CD4-positive, alpha-beta T cell treated with Interleukin-6 at 100 ng/mL for 8 hours (primary cell): ENCODE measurements at places on chromosomes 5 and 9.
A peak's percentile ranks its signal among the peaks of the same experiment; 100 is the strongest.

DNA sequence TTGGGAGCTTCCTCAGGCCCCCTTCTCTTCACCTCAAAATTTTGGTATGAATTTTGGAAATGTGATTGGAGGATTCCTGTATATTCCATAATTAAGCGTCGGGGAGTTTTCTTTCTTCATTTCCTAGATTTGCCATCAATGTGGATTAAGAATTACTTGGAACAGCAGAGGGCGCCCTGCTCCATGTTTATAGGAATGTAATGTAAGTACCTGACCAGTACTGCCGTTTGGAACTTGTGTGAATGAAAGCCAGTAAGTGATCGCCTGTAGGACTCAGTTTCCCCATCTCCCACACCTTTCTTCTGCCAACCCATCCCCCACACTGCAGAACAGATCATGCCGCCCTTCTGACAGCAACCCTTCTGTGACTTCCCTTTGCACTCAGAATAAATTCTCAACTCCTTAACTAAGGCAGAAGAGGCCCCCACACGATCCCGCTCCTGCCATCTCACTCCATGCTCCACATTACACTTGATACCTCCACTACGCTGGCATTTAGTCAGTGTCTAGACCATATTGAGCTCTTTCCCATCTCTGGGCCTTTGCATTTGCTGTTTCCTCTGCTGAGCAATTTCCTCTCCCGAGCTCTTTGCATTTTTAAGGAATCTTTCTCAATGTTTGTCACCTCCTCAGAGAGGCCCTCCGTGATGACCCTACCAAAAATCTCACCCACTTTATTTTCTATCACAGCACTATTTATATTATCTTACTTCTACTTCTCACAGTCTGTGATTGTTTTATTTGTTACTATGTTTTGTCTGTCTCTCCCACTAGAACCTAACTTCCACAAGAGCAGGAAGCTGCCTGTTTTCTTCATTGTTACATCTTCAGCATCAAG, 79.5 kb upstream of the HTR4 start:
- DNase-seq: peak; percentile 60

- no peak for DNase-seq
Measured at GRCh38 chr9:90805006-90805996, 3.7 kb downstream of the SYK start.

DNA sequence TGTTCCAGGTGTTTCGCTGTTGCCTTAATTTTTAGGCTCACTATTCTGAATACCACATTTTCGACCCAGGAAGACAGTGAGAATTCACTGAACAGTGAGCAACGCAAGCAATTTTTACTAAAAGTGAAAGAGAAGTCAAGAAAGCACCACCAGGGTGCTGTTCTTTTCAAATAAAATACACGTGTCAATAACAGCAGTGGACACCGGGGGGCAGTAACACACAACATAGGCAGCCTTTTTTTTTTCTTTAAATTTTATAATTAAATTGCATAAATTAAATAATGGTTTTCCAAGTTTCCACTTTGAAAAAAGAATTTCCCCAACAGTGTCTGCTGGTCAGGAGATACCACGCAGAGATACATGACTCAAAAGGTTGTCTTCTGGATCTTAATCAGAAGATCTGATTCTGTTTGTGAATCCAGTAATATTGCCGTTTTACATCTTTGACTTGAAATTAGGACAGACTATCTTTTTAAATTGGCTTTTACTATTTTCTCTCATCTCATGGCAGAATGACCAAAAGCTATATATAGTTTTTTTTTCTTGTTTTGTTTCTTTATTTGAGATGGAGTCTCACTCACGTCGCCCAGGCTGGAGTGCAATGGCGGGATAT, 47.1 kb upstream of the SH3GL2 start:
- DNase-seq: no peak

GRCh38 chr9:100619665-100620064, 41.8 kb downstream of the CAVIN4 start:
- DNase-seq: no peak

DNA sequence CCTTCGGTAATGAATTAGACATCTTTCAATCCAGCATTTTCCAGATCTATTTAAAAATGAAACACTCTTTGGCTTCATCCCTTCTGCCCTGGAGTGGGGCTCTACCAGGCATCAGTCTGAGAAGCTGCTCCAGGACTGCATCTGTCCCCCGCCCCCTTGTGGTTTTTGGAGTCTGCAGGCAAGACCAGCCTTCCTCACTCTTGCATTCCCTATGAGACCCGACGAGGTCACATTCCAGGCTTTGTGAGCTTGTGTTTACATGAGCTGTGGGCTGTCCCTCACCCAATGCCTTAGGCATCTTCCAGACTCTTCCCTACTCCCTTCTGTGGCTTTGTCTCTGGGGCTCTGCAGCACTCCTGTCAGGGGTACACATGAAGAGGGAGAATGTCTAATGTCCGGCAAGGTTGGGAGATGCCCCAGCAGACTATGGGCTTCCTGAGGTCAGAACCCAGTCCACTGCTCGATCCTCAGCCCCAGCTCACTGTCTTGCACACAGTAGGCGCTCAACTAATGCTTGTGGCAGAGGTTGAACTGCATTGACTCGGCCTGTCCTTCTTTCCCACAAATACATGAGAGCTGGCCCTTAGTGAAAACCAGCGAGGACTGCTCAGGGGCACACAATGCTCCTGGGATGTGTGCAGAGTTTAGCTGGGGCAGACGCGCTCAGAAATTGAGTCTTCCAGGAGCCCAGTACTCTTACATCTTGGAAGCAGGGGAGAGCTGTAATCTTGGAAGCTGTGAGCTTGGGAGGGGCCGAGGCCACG, 11.7 kb upstream of the GADD45G start:
- no peak for DNase-seq

GRCh38 chr9:123468541-123468940, 112.5 kb downstream of the CRB2 start:
- no peak for DNase-seq

DNA sequence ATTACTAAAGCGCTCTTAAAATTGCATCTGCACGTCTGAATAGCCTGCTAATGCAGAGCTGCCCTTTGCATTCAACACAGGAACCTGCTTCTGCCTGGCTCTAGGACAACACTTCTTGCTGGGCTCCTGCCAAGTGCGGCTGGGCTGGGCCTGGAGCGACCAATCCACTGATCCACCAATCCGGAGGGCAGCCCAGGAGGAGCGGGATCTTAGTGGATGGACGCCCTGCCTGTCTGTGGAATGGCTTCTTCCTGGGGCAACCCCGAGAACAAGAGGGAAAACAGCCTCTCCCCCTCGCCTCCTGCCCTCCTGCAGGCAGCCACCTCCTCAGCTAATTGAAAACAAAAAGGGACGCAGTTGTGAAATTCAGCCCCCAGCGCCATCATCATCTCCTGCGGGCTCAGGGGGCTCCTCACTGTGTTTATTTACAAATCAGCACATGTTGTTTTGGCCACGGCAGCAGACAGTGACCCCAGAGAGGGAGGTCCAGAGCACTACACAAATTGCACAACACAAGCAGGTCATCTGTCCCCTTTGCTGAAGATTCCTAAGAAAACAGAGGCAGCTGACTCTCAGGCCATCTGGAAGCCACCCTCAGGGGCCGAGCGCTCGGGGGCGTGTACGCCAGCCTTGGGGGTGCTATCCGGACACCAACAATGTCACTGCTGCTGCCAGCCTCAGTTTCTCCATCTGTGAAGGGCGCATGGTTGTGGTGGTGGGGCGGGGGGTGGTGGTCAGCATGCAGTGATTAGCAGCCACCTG, 57.3 kb downstream of the GADD45G start:
- DNase-seq: no peak

GRCh38 chr9:130128733-130129431, 43.3 kb upstream of the NCS1 start:
- DNase-seq: peak; percentile 40

- no peak for DNase-seq
Measured at GRCh38 chr5:38448568-38449350, 107.7 kb downstream of the LIFR start.

- DNase-seq: no peak
Measured at GRCh38 chr5:33611877-33612276, 171.1 kb downstream of the TARS1 start.

DNA sequence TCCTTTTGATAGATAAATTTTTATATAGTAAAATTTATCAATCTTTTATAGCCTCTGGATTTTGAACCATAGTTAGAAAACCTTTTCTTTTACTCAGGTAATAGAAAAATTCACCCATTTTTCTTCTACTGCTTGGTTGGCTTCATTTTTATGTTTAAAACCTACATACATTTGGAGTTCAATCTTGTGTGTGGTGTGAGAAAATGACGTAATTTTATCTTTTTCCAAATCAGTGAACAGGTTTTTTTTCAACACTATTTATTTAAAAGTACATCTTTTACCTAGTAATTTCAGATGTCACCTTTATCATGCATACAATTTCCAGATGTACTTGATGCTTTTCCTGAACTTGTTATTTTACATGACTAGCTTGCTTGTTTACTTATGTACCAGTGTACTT, 200.2 kb downstream of the TRIM36 start:
- no peak for DNase-seq

DNA sequence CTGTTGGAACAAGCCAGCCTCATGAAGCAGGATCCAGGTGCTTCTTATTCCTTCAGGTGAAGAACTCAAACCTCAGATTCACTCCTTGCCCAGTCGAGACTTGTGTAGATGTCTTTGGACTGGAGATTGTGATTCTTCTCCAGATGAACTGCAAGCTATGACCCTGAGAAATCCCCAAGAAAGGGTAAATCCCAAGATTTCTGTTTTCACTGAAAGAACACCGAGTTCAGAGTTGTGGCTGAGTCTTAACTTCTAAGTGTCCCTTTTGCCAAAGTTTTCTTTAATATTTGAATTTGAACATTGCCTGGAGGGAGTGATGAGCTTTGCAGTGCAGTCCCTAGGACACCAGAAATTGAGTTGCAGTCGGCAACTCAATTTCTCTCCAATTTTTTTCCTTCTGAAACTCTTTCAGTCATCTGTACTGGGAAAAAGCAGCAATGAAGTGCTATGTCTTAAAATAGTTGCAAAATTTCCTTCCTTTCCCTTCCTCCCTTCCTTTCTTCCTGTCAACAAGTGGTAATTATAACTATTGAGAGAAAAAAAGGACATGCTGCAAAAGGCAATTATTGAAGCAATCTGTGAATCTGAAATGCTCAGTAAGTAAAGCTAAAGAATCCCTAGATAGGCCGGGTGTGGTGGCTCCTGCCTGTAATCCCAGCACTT, 56.1 kb downstream of the ANKRD55 start:
- no peak for DNase-seq

GRCh38 chr5:80151890-80152289, 104.0 kb downstream of the SERINC5 start:
- DNase-seq: no peak

GRCh38 chr5:34412736-34413135, 243.4 kb upstream of the RAI14 start:
- no peak for DNase-seq

DNA sequence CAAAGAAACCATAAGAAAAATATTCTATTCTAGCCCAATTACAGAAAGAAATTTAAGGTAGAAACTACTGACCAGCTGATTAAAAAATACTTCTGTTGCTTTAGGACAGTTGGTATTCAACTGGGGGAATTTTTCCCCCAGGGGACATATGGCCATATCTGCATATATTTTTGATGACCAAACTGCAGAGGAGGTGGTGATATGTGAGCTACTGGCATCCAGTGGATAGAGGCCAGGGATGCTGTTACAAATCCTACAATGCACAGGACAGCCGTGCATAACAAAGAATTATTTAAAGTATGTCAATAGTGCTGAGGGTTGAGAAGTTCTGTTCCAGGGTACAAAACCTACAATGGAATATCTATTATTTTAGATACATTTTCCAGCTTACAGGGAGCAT, 24.0 kb downstream of the ZFR start:
- DNase-seq: no peak

DNA sequence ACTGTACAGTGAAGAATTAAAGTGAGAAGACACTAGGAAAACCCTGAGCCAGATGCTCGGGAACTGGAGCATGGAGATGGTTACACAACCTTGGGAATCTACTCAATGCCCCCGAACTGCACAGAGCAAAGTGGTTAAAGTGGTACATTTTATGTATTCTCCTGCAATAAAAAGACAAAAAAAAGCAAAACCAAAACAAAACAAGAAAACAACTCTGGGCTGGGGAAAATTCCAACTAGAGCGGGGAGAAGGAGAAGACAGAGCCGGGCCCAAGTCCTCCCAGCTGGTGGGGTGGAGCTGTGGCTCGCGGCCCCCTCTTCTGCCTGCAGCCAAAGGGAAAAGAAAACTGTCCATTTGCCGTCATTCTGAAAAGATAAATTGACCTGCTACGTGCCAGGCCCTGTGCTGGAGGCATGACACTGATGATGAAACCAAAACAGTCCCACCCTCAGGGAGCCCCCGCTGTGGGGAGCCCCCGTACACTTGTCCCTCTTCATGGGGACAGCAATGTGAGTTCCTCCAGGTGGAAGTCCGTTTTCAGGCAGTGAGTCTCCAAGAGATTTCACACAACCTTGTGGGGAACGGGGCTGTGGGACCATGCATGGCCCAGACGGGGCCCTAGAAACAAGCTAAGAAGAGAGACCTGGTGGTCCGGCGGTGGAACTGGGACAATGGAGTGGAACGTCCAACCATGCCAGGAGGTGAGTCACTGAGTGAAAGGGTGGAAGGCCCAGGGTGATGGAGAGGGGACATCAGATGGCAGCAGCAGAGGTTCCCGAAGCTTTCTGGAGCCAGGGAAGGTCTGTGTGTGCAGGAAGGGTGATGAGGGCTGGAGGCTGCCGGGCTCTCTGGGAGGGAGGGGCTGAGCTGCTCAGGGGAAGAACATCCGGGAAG, 114.8 kb upstream of the COL5A1 start:
- no peak for DNase-seq

DNA sequence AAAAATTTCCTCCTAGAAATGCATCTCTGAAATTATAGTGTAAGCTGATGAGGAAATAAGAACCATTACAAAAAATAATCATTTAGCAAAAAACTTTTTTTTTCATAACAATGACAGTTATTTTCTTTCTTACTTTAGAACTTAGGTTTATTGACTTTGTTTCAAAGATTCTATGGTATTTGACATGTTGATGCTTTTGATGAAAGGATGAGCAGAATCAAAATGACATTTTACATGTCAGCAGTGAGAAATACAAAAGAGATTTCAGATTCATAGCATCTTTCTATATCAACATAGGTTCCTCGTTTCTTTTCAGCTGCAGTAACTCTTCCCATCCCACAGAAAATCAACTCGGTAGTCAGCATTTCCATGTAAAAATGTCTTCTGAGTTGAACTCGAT, 1226.6 kb upstream of the C9orf72 start:
- DNase-seq: no peak

DNA sequence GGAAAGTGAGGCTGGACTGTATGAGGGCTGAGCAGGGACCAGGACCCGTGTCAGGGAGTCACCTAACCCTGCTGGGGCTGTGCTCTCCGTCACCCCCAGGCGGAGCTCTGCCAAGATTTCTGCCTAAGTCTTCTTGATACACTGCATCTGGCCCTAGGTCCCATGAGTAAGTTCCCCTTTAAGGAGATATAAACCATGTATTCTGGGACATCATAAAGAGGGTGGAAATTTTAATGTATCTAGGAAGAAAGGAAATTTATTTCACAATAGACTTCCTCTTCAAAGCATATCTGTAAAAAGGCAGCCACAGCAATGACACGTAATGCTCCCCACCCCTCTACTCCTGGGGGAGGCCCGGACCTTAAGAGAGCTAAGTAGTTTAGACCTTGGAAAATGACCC, 183.4 kb downstream of the FBXL7 start:
- no peak for DNase-seq

- DNase-seq: no peak
Measured at GRCh38 chr5:138402640-138403039, 36.2 kb upstream of the REEP2 start.

- DNase-seq: no peak
Measured at GRCh38 chr5:155872629-155873220, 454.2 kb upstream of the SGCD start.
